ENCODE measurements at places on chromosomes 1 and 21.

- no peak for DNase-seq
These were observed 24.1 kb downstream of the METTL13 start for GRCh38 chr1:171805395-171806115.

DNA sequence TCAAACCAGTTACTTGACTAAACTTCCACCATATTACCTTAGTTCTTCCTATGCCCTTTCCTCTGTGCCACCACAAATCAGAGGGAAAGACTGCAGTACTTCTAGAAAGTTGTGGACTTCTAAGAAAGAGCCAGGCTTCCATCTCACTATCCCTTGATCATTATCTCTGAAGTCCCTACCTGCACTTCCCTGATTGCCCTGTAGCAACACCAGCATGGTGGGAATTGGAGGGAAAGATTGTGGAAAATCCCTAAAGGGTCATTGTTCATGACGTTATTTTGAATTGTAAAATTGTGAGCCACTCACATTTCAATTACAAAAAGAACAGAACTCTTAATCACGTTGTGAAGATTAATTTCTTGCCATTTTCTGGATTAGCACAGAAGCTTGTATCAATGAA is 23.4 kb upstream of the KIAA1614 start:
- no peak for DNase-seq

GRCh38 chr1:119924948-119925898 is 28.9 kb upstream of the ADAM30 start:
- no peak for DNase-seq

- DNase-seq = no peak
These were observed 92.8 kb downstream of the C1orf21 start for GRCh38 chr1:184479435-184480167.

DNA sequence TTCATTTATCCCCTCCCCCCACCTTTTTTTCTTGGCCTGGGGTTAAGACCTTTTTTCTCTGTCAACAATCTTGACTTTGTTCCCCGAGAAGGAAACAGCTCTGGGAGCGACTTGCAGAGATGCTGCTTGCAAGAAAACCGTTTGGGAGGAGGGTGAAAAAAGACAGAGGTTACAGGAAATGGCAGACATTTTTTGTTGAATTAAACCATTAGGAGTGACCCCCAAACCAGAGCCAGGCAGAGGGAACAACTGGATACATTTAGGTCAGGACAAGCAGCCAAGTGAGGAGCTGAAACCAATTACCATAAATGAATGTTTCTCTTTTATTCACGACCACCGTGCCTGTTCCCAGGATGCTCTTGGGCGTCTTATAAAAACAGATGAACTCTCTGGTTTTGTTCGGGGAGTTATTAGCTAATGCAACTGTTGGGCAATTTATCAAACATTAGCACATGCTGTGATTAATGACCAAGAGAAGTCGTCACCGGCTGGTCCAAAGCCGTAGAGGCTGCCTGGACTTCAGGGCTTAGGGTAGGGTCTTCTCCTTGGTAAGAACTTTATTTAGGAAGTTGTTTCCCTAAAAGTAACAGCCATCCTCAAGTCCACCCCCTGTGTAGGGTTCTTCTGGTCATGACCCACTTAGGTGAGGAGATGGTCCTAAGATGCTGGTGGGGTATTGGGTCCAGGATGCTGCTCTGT is 141.0 kb downstream of the FOXD2 start:
- no peak for DNase-seq

DNA sequence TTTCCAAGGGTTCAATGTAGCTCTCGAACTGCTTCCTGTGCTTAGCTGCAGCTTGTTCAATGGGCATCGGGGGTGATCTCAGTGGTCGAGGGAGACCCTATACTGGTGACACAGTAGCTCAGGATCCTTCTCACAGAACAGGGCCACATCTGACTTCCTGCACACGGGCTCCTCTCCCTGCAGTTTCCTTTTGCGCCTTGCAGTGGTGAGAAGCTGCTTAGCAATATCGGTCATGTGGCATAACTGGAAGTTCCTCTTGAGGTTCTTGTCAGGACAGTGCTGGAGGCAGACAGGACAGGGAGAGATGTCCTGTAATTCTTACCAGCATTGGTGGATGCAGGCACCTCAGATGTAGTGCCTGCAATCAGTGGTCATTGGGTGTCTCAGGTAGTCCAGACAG is 140.5 kb upstream of the MAP1LC3C start:
- DNase-seq = no peak

- no peak for DNase-seq
These were observed 2.6 kb downstream of the GADD45A start for GRCh38 chr1:67687649-67688048.

DNA sequence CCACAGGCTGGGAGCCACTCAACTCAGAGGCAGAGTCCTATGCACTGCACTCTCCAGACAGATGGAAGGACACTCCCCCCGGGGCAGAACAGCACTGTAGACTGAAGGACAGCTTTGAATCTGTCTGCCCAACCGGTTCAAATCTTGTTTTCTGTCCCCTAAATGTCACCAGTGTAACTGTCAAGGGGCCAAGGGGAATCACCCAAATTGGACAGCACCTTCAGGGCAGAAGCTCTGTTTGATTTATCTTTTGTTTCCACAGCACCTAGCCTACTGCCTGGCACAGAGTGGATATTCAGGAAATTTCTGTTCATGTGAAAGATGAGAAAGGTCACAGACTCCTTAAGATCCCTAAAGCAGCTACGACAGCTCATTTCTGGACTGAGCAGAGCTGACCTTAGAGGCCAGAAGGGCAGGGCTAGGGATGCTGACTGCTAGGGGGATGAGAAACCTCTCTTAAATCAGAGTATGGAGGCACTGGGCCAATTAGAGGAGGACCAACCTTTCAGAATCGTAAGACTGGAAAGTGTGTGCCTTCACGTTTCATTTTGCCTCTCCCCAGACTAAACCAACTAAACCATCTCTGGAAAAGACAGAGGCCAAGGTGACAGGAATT is 41.0 kb downstream of the ITPKB start:
- DNase-seq = no peak

GRCh38 chr1:13494025-13494424 is 19.8 kb downstream of the LRRC38 start:
- no peak for DNase-seq

GRCh38 chr1:64516301-64516700 is 46.4 kb downstream of the CACHD1 start:
- DNase-seq = no peak

DNA sequence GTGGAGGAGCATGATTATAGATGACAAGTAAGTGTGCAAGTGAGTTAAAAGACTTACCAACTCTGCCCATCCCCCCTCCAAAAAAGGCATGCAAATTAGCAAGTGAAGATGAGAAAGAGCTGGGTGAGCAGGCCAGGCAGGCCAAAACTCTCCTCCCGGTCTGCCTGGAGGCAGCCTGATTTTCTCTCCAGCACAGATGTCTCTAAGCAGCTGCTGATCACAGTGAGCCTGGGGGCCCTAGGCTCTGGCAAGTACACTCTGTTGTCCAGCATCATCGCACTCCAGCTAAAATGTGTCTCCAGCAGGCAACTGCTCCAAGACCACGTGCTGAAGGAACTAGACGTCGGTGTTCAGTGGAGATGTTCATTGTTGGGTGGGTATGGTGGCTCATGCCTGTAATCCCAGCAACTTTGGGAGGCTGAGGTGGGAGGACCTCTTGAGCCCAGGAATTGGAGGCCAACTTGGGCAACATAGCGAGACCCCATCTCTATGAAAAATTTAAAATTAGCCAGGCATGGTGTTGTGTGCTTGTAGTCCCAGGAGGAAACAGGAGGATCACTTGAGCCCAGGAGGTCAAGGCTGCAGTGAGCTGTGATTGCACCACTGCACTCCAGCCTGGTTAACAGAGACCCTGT is 56.7 kb upstream of the PUM1 start:
- DNase-seq = no peak

GRCh38 chr1:65278376-65279069 is 30.8 kb upstream of the DNAJC6 start:
- DNase-seq = no peak

GRCh38 chr1:75165264-75165663 is 31.1 kb downstream of the LHX8 start:
- DNase-seq = no peak

- DNase-seq = no peak
These were observed 109.4 kb downstream of the DISP1 start for GRCh38 chr1:222924136-222924706.

Data from kidney capillary endothelial cell (primary cell).